ENCODE measurements at places on chromosomes 2 and 18. TPM values are rescaled to one million over a fixed set of nuclear protein-coding genes. Genes with fewer than 3 reads are reported as not detected.

GRCh38 chr2:50221106-50221505, 810.8 kb downstream of the NRXN1 start:
- DNase-seq = no peak

DNA sequence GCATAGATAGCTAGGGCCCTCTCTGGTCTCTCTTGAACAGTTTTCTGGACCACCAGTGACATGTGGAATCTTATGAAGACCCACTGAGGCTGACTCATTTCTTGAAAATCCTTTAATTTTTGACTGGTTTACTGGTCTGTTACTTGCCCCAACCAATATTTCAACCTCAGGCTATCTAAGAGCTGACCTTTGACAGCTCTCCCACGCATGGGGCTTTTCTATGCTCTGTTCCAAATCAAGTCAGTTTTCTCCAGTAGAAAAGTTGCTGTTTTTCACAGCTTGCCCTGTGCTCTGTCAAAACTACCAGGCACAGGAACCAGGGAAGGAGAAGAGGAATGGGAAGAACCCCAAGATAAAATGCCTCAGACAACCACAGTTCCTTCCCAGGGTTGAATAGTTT, 46.0 kb upstream of the MTIF2 start:
- DNase-seq = no peak

DNA sequence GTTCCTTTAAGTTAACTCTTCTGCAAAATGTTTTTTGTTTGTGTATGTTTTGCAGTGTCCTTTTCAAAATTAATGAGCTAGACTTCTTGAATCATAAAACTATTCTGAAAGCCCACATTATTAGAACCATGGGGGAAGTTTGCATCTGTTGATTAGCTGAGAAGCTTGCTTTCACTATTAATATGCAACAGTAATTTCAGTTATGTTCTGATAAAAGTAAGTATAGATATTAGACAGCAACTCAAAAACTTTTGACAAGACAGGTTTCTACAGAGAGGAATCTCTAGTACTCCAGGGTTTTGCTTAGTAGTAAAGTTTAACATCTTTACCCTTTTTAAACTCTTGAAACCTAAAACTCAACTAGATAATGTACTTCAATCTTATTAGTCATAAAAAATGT, 147.8 kb downstream of the UBE2E3 start:
- DNase-seq = no peak

DNA sequence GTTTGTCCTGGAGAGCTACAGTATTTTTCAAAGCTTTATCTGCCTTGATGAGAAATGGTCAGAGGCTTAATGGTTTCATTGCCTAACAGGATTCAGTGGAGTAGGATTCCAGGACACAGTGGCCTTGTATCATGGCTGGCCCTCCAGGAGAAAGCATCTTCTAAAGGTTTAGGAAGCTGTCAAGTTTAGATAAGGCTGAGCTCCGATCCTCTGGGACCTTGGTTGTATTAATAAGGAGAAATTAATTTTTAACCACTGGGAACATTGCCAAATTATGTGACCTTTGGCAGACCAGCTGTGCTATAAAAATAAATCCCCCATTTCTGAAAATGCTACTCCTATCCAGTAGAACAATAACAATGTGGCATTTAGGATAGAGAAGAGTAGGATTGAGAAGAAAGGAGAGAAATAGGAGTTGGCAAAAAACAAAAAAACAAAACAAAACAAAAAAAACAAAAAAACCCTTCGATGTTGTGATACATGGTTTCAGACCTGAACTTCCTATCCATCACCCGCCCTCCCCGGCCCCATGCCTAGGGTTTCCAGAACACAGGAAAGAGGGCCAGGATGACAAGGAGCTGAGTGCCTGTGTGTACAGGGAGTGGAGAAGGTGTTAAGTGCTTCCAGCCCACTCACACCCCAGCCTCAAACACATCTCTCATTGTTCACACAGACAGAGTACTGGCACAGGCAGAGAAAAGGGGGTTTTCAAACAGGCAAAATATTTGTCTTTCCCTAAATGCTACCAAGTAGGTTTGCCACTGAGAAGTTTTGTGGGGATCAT, 6.3 kb downstream of the NRP2 start:
- DNase-seq = no peak

DNA sequence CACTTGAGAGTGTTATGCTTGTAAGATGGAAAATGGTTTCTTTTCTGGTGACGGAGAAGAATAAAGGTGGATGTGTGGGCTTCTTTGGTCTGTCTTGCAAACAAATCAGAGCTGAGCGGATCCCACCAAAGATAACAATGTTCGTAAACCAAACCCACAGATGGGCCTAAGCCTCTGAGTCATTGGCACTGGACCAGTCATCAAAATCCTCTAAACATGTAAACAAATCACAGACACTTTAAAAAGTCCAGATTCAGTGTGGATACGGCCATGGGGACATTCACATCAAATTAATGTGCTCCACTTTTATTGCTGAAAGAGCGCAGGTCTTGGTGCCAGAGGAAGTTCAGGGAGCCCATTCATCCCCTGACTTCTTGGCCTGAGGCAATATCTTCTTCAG, 60.5 kb upstream of the TMEM200C start:
- DNase-seq = peak; percentile 46

GRCh38 chr2:128395640-128396499, 77.2 kb upstream of the HS6ST1 start:
- no peak for DNase-seq

GRCh38 chr2:232280341-232280740, 98.2 kb upstream of the ALPP start:
- DNase-seq = no peak

GRCh38 chr18:23718731-23719130, 29.5 kb downstream of the LAMA3 start:
- no peak for DNase-seq

- DNase-seq = no peak
These were observed 6.2 kb upstream of the CCDC85A start for GRCh38 chr2:56177420-56178220.

- no peak for DNase-seq
These were observed 50.2 kb downstream of the CABYR start for GRCh38 chr18:24189007-24189528.

The TMEM37 gene
- 1.5 TPM for total RNA-seq

The HOXD3 gene
- 0.70 TPM for total RNA-seq

The AGXT gene
- not detected for total RNA-seq

The CCDC141 gene
- 0.02 TPM for total RNA-seq
